ENCODE measurements at places on chromosomes 13 and 19.

- no peak for DNase-seq
Measured at GRCh38 chr13:109454167-109454917, 332.0 kb downstream of the IRS2 start.

GRCh38 chr19:51407511-51408131 lies 9.8 kb downstream of the SIGLEC10 start:
- peak; percentile 36 for DNase-seq

DNA sequence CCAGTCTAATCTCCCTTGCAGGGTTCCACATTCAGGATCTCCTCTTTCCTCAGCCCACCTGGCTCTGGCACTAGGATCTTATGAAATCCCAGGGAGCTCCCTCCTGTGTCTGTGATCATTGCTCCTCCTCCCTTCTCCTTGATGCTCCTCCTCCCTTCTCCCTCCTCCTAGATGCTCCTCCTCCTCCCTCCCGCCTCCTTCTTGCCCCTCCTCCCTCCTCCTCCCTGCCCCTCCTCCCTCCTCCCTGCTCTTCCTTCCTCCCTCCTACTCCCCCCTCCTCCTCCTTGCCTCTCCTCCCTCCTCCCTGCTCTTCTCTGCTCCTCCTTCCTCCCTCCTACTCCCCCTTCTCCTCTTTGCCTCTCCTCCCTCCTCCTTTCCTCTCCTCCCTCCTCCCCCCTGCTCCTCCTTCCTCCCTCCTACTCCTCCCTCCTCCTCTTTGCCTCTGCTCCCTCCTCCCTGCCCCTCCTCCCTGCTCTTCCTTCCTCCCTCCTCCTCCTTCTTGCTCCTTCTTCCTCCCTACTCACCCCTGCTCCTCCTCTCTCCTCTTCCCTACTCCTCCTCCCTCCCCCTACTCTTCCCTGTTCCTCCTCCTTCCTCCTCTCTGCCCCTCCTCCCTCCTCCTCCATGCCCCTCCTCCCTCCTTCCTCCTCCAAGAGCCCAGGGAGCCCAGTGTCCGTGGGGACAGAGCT lies 14.9 kb upstream of the ZBTB7A start:
- peak; percentile 46 for DNase-seq

DNA sequence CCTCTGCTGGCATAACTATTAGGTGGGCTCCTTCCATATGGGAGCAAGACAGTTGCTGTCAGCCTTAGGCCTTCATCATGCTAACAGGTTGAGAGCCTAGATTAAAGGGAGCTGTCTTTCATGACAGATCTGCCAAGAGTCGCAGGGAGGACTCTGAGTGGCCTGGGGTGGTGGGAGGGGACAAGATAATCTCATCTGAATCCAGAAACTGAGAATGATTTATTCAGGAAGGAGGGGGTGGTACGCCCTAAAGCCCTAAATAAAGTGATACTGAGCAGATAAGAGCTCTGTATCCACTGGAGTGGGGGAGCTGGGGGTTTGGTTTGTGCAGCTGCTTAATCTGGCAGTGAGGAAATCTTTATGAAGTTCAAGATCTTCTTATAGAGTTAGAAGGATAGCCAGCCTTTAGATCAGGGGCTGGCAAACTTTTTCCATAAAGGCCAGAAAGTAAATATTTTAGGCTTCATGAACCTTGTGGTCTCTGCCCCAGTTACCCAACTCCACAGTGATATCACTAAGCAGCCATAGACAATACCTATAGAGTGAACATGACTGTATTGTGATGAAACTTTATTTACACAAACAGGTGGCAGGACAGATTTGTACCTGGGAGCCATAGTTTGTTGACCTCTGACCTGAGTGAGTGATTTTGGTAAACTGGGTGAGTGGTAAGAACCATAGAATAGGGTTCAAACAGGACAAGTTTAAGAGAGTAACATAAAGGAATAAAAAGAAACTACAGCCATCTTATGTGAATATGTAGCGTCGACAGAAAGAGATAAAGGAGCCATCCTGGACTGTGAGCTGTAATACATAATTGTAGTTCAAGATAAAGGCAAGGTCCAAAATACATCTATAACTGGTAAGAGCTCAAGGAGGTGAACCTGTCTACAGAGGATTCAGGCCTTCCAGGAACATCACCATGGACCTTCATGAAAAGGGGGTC lies 9.8 kb upstream of the STK24 start:
- no peak for DNase-seq

DNA sequence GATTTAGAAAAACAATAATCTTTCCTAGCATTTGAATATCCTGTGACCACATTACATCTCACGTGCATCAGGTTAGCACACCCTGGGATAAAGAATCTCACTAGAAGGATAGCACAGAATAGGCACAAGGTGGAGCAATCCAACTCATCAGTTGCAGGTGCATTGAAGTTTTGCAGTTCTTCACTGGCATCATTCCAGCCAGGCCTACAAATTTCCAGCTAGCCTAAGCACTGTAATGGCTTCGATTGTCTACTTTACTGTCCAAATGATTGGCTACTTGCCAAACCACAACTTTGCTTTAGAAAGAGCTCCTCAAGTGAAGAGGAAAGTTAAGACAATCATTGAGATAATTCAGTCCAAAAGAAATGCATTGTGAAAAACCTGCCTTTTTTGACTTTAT lies 89.5 kb downstream of the SPRY2 start:
- no peak for DNase-seq
